DMS79 treated with DMSO at 0.1 percent for 48 hours (cell line): ENCODE measurements at places on chromosomes 16 and 17.

GRCh38 chr17:57919918-57920317 is 35.3 kb downstream of the CUEDC1 start:
- no peak for DNase-seq

DNA sequence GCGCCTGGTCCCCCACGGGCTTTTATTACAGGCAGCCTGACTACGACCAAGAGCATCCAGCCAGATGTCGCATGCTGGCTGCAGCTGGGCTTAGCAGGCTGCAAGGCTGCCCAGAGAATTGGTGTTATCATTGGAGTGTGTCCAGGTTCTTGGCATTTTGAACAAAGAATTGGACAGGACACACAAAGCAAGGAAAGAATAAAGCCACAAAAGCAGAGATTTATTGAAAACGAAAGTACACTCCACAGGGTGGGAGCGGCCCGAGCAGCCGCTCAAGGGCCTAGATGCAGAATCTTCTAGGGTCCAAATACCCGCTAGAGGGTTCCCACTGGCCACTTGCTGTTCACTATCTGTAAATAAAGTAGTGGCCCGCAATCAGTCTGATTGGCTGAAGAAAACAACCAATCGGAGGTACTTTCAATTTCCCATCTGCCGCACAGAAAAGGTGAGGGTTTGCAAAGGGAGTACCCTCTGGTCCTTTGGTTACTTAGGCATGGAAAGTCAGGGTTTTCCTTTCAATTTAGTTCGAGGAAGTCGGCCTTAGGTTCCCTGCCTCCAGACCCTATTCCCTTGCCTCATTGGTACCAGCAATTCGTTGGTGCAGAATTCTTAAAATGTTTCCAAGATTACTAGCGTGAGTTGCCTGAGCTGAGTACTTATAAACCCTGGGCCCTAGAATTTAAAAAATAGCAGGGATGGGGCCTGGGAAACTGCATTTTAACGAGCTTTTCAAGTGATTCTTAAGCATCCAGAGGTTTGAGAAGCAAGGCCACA is 38.5 kb upstream of the CNEP1R1 start:
- peak; percentile 0 for DNase-seq

- no peak for DNase-seq
Measured at GRCh38 chr17:64968652-64969501, 49.6 kb upstream of the LRRC37A3 start.

DNA sequence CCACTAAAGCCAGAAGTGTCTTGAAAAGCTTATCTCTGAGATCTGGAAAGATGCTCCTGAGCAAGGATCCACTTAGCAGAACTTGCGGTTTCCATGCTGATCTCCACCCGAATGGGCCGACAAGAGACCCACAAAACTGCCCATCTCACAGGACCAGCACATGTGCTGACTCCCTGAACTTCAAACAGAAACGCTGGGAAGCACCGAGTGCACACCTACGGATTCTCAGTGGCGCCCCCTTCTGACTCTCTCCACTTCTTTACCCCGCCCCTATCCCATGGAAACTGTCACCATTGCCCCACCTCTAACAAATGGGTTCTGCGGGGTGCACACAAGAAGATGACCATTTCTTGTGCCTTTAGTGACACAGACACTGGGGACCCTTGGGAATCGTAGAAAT is 21.4 kb downstream of the CDRT4 start:
- no peak for DNase-seq

DNA sequence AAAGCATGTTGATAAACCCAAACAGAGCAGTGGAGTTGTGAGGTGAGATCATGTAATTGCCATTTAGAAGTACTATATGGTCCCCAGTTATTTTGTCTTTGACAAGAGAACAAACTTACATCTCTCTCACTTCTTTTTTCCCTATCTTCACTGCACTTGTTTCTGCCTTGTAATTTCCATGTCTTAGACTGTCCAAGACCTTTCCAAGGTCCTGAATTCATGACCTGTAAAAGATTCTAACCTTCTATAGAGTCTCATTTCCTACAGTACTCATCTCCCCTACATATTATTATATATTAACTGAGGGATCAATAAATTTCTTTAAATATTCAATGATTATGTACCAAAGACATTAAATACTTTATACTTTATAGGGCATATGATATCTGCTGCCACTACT is 295.3 kb upstream of the KIF2B start:
- no peak for DNase-seq

DNA sequence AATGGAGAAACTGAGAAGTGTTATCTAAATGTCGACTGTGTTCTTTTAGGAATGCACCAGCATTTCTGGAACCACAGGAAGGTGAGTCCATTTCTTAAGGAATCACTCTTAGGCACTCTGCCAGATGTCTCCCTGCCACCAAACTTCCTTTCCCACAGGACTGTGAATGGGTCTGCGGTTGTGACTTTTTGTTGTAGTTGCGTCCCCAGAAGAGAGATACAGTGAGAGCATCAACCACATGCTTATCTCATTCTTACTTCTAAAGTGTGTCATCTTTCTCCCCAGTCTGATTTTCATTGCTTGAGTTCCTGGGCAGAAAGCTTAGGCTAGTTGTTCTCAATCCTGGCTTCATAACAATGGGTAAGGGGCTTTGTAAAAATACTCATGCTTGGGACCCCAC is 13.4 kb downstream of the ITPRIPL2 start:
- no peak for DNase-seq

DNA sequence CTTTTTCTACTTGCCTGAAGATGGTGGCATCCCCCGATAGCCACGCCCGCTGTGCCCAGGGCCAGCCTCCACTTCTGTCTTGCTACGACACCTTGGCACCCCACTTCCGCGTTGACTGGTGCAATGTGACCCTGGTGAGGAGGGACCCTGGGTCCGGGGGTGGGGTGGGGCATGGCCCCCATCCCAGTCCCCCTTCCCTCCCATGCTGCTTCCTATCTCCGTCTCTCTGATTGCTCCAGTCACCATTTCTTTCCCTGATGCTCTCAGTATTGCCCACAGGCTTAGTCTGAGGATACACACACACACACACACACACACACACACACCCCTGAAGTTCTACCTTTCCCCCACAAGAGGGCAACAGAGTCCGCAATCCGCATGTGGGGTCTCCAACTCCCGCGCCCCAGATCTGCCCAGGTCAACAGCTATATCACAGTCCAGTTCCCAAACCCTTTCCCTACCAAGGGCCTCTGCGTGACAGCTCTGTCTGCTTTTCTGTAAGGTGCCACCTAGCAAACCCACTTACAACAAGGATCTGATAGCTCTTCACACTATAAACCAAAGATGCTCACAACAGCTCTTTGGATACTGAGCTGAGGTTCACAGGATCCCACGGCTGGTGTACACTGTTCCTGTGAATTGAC is 3.4 kb downstream of the SGCA start:
- peak; percentile 30 for DNase-seq

- no peak for DNase-seq
Measured at GRCh38 chr17:9228408-9229159, 207.3 kb downstream of the NTN1 start.
